ENCODE measurements at places on chromosomes 7 and 10.

GRCh38 chr7:1458683-1459511 is at the start of gene MICALL2:
MICALL2 (minus strand) TSS chr7:1459470; CDS start chr7:1459326, 144 bp downstream.
- no peak for DNase-seq

DNA sequence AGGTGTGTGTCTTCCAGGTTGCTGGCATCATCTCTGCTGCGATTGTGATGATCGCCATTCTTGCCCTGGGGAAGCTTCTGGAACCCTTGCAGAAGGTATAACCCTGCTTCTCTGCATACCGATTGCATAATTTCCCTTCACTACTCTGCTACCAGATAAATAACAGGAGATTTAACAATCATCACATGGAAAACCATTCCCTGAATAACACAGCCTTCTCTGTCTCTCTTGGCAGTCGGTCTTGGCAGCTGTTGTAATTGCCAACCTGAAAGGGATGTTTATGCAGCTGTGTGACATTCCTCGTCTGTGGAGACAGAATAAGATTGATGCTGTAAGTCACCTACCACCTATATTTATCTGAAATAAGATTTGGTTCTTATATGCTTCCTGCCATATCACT is 33.8 kb downstream of the SLC26A4 start:
- DNase-seq = no peak

GRCh38 chr10:6729071-6729774 is 149.1 kb upstream of the PRKCQ start:
- no peak for DNase-seq

- DNase-seq = no peak
These were observed 53.1 kb downstream of the CPED1 start for GRCh38 chr7:121041516-121042148.

GRCh38 chr10:62589689-62590088 is 214.8 kb upstream of the ADO start:
- DNase-seq = no peak

DNA sequence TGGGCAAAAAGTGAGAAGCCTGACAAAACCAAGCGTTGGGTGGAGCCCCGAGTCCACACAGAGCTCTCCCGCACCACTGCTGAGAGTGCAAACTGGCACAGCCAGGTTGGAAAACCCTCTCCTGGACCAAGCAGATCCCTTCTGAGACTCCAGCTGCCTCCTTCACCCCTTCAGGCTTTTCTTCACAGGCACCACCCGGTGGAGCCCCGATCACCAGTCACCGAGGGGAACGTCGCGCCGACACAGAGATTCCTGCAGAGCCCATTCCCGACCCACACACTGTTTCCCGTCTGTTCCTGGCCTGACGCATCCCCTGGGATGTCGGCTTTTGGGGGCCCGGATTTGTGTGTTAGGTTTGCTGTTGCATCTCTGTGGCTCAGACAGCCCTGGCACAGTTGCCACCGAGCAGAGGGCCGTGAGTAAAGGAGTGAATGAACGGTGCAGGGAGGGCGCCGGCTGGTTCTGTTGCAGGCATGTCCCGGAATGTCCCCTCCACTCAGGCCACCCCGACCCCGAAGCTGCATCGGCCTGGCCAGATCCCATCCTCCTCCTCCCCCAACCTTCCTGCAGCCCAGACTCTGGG is 51.0 kb upstream of the INPP5A start:
- no peak for DNase-seq

DNA sequence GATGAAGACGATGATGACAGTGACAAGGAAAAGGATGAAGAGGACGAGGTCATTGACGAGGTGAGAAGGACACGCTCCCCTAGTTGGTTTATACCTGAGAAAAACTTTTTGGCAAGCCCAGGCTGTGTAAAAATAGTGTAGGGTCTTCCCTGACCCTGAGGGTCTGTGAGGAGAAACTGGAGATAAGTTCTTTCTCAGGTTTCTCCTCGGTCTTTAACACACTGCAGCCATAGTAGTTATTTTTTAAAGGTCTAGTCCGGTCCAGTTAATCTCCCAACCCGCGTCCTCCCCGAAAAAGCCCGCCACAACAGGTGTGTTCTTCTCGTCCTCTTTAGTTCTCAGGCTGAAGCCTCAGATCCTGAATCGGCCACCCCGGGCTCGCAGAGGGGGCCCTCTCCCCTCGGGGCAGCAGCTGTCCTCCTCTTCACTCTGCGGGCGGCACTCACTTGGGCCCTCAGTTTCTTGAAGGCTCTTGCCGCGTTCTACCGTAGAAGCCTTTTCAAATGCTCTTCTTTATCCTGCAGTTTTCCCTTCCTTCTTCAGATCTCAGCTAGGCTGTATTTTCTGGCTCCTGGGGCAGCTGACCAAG is 411 bp downstream of the BCCIP start:
- no peak for DNase-seq

- no peak for DNase-seq
These were observed 111.1 kb downstream of the ADAM12 start for GRCh38 chr10:126277181-126277580.

DNA sequence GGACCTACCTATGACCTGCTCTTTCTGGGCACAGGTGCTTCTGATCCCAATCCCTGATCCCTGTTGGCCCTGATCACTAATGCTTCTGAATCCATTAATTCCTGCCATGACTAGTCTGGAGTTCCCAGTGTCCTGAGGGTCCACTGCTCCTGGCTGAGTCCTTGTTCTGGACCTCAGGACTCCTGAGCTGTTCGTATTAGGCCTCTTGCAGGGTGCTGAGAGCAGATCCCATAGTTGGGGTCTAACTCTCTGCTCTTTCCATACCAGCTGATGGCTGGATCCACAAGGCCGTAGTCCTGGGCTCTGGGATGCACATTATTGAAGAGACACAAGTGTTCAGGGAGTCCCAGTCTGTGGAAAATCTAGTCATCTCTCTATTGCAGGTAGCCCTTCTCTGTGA is 7.0 kb downstream of the MRPL43 start:
- no peak for DNase-seq

DNA sequence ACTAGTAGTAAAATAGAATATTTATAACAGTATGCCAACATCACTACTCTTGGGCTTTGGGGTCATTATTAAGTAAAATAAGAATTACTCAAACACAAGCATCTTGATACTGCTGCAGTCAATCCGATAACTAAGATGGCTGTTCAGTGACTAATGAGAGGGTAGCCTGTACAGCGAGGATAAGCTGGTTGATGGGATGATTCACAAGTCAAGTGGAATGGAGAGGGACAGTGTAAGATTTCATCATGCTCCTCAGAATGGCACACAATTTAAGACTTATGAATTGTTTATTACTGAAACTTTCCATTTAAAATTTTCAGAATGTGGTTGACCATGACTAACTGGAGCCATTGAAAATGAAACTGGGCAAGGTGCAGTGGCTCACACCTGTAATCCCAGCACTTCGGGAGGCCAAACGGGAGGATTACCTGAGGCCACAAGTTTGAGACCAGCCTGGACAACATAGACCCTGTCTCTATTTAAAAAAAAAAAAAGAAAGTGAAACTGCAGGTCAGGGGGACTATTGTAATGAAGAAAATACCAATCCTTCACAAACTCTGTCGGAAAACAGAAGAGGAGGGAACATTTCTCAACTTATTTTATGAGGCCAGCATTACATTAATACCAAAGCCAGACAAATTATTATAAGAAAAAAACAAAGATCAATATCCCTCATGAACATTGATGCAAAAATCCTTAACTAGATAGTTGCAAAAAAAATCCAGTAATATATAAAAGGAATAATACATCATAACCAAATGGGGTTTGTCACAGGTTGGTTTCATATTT is 11.2 kb downstream of the AVL9 start:
- DNase-seq = no peak

- DNase-seq = no peak
These were observed 452.3 kb downstream of the GALNT17 start for GRCh38 chr7:71584256-71584655.

- DNase-seq = no peak
These were observed 16.6 kb downstream of the COL28A1 start for GRCh38 chr7:7519056-7519455.

GRCh38 chr7:7210475-7211237 is 28.3 kb downstream of the C1GALT1 start:
- no peak for DNase-seq

DNA sequence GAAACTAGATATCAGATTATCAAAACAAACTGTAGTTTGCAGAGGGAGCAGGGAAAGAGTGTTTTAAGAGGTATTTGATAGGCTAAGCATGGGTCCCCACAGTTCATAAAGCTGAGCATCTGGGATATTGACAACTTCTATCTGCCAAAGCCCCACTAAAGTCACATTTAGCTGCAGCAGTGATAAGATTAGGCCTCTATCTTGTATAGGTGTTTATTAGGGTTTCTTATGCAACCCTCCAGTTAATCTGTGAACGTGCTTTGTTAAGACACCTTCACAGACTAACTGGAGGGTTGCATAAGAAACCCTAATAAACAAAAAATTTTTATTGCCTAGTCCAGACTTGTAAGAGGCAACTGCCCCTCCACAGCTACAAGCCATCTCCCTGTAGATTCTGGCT is 78.0 kb downstream of the CYP51A1 start:
- no peak for DNase-seq

DNA sequence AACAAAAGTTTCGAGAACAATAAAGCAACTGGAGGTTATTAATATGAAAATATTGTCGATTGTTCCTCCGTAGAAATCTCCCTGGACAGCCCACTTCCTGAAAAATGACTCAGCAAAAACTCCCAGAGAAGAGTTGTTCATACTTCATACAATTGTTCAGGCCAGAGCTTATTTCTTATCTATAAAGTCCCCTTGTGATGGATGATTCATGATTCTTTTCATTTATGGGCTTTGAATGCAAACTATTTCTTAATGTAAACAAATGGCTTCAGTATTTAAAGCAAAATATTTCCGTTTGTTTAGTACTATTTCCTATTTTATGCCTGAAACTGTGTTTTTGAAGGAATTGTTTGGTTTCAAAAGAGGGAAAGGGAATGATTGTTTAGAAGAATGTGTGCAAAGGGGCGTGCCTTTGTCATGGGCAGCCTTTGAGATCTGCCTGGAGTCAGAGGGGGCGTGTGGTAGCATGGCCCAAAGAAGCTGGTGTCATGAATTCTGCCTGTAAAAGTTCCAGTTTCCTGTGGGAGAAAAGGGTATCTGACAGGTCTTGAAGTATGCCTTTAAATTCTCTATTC is 26.2 kb upstream of the EXOC6 start:
- DNase-seq = no peak

DNA sequence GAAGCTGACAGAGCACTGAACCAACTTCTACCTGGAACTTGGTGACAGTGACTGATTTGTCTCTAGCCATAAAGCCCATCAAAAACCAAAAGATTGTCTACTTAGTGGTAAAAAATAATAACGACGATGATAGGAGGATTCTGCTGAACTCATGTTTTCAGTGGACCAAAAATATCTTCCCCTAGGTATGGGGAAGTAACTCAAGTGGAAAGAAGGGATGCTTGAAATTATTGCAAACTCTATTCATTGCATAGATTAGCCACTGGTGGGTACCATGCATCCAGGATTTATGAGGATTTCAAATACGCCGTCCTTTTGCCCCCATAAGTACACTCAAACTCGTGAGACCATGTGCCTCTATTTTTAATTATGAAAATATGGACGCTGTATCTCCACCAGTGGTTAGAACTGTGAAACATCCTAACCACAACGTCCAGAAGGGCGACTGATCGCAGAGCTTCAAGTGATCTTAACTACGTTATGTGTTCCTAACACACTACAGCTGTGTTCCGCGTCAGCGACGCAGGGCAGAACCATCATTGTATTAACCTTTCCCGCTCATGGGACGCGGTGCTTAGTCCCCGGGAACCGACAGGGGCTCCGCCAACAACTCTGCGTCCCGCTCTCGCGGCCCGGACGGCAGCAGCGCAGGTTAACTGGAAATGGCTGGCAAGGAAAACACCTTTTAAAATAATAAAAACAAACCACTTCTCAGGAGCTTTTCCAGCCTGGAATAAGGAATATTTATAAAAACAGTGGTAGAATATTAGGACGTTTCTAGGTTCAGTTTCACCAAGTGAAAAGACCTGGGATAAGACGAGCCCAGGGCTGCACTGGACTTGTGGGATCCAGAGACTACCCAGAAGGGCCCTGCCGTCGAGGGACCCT is 776 bp downstream of the PEX1 start:
- peak; percentile 29 for DNase-seq

DNA sequence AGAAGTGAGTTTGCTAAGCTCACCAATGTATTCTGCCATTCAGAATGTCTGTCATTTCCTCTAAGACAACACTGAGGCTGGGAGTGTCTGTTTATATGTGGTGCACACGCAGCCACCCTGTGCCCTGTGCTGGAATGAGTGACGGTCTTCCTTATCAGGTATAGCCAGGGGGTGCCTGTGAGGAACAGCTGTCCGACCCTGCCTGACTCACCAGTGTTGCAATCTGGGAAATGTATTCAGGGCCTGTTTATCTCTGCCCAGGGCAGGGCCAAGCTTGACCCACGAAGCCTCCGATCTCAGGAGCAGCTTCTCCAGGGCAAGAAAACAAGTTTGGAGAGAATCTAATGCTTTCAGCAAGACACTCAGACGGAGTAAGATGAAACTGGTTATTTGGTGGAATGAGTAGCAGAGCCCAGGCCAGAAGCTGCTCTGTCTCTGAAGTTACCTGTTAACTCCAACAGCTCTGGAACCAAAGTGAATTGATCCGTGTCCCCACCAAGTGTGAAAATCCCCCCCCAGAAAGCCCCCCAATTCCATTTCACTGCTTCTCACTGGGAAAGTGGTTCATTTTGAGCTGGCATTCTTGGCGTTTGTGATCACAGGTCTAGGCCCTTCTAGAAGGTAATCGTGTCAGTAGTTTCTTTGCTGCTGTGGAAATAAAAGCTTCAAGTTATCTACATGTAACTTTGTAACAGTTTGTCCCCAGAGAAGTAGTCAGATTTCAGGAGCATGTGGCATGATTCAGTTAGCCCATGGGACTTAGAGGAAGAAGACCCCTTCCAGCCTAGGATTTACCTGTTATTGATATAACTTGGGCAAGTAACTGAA is 6.1 kb upstream of the UBE2H start:
- no peak for DNase-seq

- no peak for DNase-seq
These were observed 82.1 kb downstream of the SLC37A3 start for GRCh38 chr7:140316165-140316661.

GRCh38 chr10:16242446-16242845 is 194.4 kb upstream of the PTER start:
- no peak for DNase-seq

DNA sequence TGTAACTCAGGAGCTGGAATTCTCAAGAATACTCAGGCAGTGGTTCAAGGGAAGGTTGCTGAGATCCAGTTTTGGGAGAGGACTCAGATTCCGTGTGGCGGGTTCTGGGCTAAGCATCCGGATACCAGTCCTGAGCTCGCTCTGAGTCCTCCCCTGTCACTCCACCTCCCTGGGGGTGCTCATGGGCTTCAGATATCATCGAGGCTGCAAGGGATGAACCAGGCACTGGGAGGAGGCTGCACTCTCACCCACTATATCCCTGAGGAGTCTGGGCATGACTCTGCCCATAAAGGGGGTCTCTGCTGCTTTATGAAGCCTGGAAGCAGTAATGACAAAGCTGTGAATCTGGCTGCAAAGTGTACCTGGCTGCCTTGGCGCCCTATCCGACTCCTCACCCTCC is 188.5 kb downstream of the TNS3 start:
- DNase-seq = no peak

GRCh38 chr10:18204039-18204835 is 64.0 kb downstream of the CACNB2 start:
- no peak for DNase-seq

GRCh38 chr7:30800785-30801252 is 29.6 kb downstream of the MINDY4 start:
- DNase-seq = peak; percentile 1
